ENCODE measurements at places on chromosomes 12 and 14.

- no peak for DNase-seq
Measured at GRCh38 chr12:54329759-54330158, 4.8 kb downstream of the COPZ1 start.

- no peak for DNase-seq
Measured at GRCh38 chr14:68417009-68417650, 375.7 kb downstream of the ZFP36L1 start.

DNA sequence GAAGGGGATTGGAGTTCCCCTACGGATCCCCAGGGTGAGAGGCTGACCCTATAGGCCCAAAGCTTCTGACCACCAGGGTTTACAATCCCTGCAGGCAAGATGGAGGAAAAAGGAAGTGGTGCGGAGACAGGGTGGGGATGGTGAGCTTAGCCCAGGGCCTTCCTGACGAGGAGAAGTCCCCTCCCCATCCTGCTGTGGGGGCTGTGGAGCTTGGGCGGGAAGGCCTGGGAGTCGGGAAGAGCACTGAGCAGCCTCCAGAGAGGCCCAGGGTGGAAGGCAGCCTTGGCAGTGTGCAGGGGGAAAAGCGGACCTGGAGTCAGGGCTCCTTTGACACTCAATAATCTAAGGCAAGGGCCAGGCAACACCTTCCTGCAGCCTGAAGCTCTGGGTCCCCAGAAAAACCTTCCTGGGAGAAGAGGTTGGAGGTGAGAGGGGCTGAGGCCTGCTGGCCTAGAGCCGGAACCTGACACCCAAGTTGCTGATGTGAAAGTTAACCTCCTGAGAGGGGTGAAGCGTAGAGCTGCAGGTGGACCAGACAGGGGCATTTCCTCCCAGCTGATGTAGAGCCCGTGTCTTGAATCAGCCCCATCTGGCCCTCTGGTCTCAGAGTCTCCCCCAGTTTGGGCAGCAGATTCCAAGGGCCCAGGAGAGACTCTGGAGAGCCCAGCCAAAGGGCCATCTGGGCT is 6.0 kb downstream of the HDAC7 start:
- peak; percentile 50 for DNase-seq

DNA sequence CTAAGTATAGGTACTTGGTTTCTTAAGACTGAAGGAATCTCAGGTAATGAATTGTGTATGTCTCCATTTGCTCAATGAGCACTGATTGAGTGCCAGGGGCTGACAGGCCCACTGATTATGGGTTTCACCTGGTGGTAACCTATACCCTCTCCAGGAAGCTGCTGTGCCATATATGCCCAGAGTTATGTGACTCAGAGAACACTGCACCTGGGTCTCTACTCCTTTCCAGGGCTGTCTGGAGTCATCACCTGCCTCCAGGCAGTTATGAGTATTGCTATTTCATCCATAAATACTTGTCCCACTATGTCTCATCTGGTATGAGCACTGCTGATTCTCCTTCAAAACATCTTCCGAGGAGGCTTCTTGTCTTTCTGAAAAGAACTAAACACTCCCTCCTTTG is 692.9 kb downstream of the BCL11B start:
- DNase-seq = no peak

Data from activated CD4-positive, alpha-beta memory T cell treated with anti-CD3 and anti-CD28 coated beads, Interleukin-2, amount 10 ng/mL, durations not matched to agents 7 days and 5 days (primary cell).